ENCODE measurements at places on chromosomes 3 and 15.

GRCh38 chr3:34106879-34107278, 308.4 kb downstream of the PDCD6IP start:
- DNase-seq, result no peak

GRCh38 chr3:170002879-170003278, 34.9 kb upstream of the GPR160 start:
- DNase-seq, result no peak

- DNase-seq, result no peak
These were observed 589 bp downstream of the ANAPC13 start for GRCh38 chr3:134485075-134485717.

GRCh38 chr15:25582886-25583285, 144.1 kb upstream of the UBE3A start:
- DNase-seq, result no peak

DNA sequence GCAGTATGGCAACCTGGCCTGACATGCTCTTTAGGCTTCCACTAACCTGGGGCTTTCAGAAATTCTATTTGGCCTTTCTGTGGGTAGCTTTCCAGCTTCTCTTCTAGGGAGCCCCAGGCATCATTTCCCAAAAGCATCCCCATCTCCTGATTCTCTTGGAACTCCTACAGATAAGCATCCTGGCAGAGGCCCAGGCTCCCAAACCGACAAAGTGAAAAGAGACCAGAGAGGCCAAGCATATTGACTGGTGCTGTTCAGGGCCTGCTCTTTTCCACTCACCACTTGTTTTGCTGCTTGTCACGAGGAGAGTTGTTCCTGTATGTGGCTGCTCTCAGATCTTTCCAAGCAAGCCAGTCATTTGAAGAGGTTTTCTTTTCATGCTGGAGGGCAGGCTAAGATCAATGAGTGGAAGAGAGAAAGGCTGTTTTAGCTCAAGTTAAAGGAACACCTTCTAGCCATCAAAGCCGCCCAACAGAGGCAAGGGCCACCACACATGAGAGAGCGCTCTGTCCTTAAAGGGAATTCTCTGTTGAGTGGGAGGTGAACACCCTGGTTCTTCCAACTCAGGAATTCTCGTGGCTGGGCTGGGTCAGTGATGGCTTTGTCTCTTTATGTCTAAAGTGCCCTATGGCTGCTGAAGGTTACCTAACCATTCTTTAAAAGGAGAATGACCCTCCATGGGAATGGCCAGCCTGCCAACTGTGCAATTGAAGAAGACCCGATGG, 31.1 kb upstream of the NR2E3 start:
- no peak for DNase-seq

GRCh38 chr3:81378552-81379293, 382.7 kb downstream of the GBE1 start:
- no peak for DNase-seq

DNA sequence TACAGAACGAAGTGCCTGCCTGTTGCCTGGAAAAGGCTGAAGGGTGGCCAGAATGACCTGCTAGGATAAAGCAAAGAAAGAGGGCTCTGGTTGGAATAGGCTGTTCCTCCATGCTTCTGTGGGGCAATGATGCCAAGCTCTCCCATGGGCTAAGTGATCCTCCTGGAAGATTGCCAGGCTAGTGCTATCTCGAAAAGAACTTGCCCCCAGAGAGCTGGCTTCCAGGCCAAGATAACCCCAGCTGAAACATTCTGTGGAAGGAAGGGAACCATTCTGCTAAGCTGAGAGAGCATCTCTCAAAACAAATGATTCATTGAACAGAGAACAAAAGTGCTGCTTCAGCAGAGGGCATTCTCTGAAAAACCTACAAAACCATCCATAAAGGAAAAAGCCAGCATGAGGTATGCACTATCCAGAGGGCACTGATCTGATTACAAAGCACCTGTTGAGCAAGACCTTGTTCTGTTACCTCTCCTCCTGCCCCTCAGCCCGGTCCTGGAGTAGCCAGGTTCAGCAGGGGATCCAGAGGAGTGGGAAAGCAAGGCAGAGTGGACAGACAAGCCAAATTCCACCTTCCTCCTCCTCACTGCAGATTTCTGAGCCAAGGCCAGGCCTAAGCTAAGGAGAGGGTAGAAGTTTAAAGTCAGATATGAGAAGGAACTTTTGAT, 31.9 kb upstream of the SPRED1 start:
- DNase-seq, result no peak

DNA sequence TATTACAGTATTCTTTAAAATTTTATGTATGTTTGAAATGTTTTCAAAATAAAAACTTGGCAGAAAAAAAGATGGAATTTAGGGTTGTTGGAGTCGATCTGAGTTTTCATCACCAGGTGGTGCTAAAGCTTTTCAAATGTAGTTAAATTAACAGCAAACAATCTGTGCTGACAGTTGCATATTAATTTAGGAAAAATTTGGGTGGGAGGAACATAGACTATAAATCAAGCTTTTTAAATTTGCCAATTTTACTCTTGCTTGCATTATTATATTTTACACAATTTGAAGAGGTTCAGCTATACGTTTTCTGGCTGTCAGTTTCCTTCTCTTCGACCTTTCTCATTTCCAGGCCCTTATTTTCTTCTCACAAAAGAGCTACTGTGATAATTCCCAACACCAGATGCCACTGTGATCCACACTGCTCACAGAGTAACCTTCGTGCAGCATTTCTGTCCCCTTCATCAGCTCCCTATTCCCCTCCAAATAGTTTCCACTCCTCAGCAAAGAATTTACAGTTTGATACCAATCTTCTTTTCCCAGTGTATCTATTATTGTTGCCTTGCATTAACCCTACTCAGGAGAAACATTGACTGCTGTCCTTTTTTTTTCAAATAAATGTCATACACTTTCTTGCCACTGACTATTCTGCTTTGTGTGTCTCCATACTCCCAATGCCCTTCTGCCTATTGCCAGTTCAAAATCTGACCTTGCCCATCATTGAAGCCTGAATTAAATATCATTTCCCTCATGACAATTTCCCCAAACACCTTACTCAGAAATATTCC, 53.4 kb upstream of the EIF5A2 start:
- DNase-seq, result no peak

GRCh38 chr15:81091889-81092558, 42.0 kb upstream of the CFAP161 start:
- DNase-seq, result no peak

Measured in keratinocyte (primary cell).